ENCODE measurements at places on chromosomes 12 and 14.

- no peak for DNase-seq
These were observed 28.4 kb upstream of the ATP2B1 start for GRCh38 chr12:89736995-89737394.

GRCh38 chr12:107503129-107503855 is 182.3 kb upstream of the PWP1 start:
- no peak for DNase-seq

DNA sequence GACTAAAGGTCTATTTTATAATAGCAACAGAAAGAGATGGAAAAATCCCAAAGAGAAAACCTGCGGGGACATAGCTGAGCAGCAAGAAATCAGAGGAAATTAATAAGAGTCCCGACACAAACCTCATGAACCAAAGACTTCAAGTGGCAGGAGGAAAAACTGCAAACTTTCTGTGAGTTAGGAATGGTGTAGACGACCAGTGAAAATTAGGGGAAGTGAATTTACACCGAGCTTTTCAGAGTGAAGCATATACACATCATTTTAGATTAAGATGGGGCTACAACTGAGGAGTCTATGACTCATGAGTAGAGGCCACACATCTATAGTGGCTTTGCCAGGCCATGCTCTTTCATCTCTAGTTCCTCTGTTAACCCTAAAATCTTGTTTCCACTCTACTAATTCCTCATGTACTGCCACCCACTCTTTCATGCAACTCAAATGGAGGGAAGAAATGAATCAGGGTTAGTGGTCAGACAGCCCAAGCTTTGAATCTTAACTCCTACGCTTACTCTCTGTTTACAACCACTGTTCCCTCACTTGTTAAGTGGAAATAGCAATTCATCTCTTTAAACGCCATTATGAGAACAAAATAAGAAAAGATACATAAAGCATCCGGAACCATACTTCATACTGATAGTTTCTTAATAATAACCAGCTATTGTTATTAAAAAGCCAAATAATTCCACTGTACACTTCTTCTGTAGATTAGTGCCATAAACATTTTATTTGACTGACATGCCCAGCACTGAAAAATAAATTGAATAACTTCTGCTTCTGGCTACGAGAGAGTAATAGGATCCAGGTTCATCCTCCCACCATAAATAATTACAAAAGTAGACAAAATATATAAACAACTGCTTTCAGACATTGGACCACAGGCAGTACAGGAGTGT is 219.3 kb downstream of the RMST start:
- DNase-seq, result no peak

DNA sequence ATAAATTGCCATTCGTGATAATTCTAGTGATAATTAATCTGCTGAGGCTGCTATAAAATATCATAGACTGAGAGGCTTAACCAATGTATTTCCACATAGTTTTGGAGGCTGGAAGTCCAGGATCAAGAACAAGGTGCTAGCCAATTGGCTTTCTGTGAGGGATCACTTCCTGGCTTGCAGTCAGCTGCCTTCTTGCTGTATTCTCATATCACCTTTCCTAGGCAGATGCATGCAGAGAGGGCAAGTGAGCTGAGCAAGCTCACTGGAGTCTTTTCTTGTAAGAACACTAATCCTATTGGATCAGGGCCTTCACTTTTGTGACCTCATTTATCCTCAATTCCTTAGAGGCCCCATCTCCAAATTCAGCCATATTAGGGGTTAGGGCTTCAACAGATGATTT is 640.7 kb downstream of the DIO2 start:
- DNase-seq, result no peak

- no peak for DNase-seq
These were observed 129.6 kb downstream of the GRIN2B start for GRCh38 chr12:13851828-13852227.

GRCh38 chr14:76271041-76271755 is 104.7 kb upstream of the ESRRB start:
- DNase-seq, result no peak

GRCh38 chr12:82740129-82741000 is 53.7 kb downstream of the TMTC2 start:
- DNase-seq, result no peak

GRCh38 chr12:28086521-28087155 is 103.6 kb upstream of the CCDC91 start:
- no peak for DNase-seq

DNA sequence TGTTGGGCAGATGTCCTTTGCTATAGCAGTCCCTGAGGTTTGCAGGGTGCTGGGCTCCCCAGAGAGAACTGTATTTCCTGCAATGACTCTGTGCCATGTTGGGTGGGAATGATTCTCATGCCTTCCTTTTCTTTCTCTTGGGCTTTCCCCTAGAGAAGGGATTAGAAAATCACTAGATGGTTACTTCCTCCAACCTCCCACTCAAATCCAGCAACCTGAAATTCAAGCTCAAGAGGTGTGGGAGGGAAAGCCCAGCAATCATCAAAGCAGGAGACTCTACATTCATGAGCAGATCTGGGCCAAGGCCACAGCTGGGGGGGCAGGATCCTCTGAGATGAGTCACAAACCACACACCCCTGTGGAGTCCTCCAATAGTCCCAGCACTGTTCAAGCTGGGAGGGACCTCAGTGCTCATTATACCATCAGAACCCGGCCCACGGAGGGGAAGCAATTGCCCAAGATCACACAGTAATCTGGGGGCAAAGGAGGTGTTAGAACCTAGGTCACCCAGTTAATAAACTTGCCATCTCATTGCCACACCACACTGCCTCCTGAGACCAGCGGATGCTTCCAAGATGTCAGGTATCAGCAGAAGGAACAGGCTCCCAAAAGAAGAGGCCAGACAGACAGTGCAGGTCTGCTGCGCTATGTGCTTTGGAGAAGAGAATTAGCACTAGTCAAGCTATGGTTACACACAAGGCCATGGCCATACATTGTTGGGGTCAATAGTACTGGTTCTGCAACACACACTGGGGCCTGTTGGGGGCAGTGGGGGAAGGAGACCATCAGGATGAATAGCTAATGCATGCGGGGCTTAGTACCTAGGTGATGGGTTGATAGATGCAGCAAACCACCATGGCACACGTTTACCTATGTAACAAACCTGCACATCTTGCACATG is 65.7 kb downstream of the TTC9 start:
- no peak for DNase-seq

- DNase-seq, result no peak
These were observed 823 bp upstream of the RAB5B start for GRCh38 chr12:55972911-55973598.

GRCh38 chr14:54767139-54767431 is 135.5 kb downstream of the GCH1 start:
- DNase-seq, result no peak

DNA sequence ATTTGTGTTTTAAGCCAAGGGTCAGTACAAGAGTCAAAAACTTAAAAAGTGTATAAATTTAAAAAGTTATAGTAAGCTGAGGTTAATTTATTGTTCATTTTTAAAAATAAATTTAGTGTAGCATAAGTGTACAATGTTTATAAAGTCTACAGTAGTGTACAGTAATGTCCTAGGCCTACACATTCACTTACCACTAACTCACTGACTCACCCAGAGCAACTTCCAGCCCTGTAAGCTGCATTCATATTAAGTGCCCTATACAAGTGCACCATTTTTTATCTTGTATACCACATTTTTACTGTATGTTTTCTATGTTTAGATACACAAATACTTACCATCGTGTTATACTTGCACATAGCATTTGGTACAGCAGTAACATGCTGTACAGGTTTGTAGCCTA is 37.7 kb downstream of the GPR137C start:
- DNase-seq, result no peak

All from T follicular helper cell (primary cell).